ENCODE measurements at places on chromosomes 2 and 18.

DNA sequence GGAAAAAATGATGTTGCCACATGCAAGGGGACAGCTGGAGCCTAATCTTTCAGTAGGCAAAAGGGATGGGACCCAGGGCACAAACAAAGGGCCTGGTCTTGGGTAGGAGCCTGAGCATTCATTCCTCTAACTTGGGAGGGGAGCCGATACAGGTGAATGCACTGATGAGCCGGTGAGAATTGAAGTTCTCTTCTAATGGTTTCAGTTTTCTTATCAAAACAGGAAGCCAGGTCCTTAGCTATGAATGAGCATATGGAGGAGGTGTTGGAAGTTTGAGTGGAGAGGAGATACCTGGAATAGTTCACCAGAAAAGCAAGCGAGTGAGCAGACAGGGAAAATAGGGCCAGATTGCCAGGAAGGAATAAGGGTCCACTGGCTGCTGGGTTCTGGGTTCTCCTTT is 10.1 kb downstream of the DPP4 start:
- DNase-seq = no peak

GRCh38 chr2:52135235-52135634 is 1103.3 kb upstream of the NRXN1 start:
- DNase-seq = no peak

DNA sequence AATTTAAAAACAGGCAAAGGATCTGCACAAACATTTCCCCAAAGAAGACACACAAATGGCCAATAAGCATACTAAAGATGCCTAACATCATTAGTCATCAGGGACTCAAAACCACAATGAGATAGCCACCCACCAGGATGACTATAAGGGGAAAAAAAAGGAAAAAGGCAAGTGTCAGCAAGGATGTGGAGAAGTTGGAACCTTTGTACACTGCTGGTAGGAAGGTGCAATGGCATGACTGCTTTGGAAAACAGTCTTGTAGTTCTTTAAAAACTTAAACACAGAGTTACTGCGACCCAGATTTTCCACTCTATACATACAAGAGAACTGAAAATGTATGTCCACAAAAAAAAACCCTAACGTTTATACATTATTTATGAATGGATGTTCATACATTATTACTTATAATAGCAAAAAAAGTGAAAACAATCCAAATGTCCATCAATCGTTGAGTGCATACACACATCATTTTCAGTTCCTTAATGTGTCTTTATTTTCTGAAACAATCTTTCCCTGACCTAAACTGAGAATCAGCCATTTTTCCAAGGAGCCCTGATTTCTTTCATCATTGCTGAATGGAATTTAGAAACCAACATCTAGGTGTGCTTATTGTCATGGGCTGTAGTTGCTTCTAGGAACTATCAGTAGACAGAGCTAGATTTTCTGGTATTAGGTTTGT is 64.7 kb upstream of the TLK1 start:
- DNase-seq = no peak

DNA sequence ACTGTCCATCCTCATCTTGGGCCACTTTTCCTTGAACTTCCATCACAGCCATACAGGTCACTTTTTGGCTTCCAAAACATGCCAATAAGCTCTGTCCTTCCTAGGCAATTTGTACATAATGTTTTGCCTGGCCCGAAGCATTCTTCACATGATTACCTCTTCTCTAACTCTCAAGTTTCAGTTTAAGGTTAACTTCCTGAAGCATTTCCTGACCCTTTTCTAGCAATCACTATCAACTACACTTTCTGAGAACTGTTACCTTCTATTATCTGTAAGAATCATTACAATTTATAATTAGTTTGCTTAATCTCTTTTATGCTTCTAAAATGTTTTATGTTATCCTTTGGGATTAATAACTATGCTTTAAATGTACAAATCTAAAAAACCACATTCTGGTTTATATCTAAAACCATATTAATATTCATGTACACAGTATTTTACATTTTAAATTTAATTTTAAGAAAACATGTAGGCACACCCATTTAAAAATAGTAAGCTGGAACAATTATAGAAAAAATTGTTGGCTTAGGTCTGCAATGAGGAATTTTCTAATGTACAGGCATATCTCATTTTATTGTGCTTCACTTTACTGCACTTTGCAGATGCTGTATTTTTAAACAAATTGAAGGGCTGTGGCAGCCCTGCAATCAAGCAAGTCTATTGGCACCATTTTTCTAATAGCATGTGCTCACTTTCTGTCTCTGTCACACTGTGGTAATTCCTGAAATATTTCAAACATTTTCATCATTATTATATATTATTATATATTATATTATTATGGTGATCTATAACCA is 76.4 kb downstream of the C2orf74 start:
- no peak for DNase-seq

- DNase-seq = no peak
Observed at GRCh38 chr2:126795656-126796055, 103.0 kb upstream of the TEX51 start.

- DNase-seq = no peak
Observed at GRCh38 chr2:69163109-69163508, 150.1 kb downstream of the ANTXR1 start.

DNA sequence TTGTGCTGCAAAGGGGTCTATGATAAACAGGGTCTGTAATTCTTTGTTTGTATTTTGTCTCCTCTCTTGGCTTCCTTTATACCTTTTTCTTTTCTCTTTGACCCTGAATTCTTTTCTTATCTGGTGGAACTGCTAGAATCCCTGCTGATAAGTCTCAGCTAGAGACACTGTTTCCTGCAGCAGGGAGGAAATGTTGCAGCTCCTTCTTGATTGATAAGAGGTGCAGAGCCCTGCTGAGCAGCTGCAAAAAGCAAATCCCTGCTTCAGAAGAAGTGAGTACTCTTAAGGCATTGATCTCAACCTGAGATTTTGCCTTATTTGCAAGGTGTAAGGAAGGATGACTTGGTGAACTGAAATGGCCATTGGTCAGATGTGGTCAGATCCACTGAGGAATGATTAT is 167.8 kb downstream of the NUP35 start:
- DNase-seq = no peak

DNA sequence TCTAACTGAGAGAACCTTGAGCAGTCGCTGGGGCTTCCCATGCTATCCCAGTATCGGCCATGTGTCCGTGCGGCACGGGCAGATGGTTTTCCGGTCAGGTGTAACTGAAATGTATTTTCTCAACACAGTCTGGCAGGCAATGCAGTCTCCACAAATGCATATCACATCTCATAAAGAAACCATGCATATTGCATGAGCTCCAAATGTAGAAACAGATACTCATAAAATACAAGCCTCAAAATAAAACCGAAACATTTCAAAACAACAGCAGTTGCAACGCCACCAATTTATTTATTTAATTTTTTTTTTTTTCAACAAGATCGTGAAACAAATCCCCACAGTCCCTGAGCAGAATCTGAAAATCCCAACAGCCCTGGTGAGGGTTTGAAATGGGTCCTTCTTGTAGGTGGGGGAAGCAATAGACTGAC is 299.4 kb downstream of the LPIN1 start:
- no peak for DNase-seq

- no peak for DNase-seq
Observed at GRCh38 chr2:53051157-53051556, 716.4 kb upstream of the CHAC2 start.
